ENCODE measurements at places on chromosomes 2 and 18.

- no peak for DNase-seq
Measured at GRCh38 chr18:40473221-40474029, 1481.6 kb upstream of the PIK3C3 start.

GRCh38 chr2:71827524-71827901, 320.1 kb downstream of the CYP26B1 start:
- no peak for DNase-seq

- no peak for DNase-seq
Measured at GRCh38 chr2:98552499-98553179, 55.7 kb downstream of the COA5 start.

DNA sequence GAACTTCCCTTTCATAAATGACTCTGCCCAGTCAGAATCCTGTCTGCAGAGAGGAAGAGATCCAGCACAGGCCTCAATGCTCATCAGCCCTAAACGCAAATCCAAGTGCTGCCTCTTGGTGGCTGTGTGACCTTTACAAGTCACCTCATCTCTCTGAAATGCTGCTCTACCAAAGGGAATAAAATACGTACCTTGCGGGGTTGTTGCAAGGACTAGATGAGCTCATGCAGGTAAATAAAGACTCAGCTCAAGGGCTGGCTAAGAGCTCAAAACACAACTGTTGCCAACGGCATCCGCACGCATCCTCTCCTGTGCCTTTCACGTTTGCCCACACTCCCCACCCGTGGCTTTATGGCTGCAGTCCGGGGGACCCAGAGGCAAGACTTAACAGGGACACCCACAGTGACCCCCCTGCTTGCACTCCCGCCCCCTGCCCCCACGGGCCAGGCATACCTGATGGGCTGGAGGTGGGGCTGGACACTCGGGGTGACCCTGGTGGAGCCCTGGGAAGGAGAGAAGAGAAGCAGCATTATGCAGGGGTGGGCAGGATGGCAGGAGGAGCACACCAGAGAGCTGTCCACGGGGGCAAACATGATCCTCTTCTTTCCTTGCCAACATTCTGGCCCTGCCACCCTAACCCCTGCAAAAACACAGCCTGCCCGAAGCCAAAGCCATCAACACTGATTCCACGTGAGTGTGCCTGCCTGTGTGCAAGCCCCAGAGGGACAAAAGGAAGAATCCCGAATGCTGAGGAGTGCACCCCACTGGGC, 102.6 kb downstream of the TNS1 start:
- no peak for DNase-seq

- peak; percentile 52 for DNase-seq
Measured at GRCh38 chr2:182666674-182667314, 49.3 kb upstream of the DNAJC10 start.

DNA sequence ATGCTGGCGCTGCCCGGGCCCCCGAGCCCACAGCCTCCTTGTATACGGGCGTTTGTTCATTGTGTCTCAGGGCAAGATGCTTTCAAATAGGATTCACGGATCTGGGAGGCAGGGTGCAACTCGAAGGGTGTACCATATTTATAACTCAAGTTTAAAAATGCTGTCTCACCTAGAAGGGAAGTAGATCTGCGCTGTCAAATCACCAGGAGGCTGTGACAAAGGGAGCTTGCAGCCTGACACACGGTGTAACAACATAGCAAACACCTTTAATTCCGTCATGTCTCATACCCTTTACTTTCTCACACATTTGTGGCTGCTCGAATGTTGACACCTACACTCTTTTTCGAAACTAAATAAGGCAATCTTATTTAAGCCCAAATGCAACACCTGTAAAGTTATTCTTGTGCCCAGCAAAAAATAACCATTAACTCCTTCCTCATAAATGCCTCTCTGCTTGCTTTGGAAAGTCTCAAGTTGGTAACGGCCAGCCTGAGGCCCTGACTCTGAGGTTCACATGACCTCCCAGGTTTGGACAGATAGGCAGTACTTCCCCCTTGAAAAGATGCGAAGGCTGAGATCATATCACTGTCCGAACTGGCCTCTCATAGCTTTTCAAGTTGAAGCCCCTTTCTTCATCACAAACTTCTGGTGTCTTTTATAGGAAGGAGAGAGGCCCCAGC, 11.6 kb downstream of the ZEB2 start:
- peak; percentile 33 for DNase-seq

- DNase-seq, result no peak
Measured at GRCh38 chr2:29662861-29663260, 258.5 kb downstream of the ALK start.

DNA sequence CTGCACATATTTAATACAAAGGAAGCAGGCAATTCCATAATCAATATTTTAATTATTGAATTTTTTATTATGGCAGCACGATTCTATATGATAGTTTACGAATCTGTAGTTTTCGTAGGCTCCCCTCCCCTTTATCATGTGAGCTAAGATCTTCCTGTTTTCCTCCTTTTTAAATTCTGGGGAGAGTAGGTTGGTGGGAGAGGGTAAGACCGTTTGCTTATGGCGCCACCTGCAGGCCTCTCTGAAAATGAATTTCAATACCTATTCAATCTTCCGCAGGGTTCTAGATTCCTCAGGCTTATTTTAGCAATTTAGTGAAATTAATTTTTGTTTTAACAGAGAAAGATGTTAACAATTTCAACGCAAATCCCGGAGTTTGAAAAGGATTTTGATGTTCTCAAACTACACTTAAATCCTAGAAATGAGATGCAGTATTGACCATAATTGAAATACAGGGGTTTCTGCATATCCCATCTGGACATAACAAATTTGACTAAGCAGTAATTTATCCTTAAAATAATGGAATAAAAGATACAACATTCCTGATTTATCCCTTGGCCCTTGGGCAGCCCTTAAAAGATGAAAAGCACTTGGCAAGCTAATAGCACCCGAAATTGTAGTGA, 12.8 kb upstream of the GBX2 start:
- DNase-seq, result peak; percentile 17

DNA sequence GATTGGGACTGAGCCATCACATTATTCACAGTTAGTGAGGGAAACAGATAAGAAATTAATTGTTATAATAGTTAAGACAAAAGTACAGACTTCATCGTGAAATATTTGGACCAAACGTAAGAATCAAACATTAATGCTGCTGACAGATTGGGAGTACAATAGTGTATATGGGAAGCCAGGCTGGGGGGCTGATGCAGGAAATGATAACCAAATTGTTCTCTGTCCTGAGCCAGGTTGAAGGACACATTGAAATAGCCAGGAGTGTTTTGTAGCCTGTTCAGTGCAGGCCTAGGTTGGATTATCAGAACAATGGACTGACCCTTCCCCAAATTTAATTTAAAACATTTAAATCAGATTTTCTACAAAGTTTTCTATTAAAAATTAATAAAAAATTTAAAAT, 203.2 kb downstream of the BABAM2 start:
- DNase-seq, result no peak

GRCh38 chr2:165886487-165887146, 67.0 kb downstream of the TTC21B start:
- DNase-seq, result no peak

DNA sequence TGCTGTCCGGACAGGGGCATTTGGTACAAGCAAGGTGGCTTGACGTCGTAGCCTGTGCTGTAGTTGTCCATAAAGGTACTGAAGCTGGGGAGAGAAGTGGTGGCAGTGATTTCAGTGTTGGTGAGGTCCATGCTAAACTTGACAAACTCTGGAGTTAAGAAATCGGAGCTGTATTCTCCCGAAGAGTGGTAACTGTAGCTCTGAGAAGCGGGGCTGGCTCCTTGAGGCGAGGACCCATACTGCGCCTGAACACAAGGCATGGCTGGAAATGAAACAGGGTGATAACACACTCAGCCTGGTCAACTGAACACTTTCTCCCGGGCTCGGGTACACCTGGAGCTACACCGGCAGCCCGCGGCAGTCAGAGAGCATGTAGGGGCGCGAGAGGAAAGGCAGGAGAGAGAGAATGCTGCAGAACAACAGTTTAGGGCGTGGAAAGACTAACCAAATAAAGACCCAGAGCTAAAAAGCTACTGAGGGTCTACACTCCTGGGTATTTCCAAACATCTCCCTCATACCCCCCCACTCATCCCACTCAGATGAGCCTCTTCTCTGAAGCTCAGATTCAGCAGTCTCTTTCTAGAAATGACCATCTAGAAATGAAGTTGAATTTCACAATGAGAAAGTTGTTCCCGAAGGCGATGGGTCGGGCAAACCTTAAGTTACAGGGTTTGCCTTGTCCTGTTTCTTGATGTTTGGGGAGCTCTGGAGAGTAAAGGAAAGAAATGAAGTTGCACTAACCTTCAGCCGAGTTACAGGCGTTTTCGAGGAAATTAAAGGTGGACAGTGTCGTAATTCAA, 2.4 kb downstream of the NR4A2 start:
- DNase-seq, result no peak

DNA sequence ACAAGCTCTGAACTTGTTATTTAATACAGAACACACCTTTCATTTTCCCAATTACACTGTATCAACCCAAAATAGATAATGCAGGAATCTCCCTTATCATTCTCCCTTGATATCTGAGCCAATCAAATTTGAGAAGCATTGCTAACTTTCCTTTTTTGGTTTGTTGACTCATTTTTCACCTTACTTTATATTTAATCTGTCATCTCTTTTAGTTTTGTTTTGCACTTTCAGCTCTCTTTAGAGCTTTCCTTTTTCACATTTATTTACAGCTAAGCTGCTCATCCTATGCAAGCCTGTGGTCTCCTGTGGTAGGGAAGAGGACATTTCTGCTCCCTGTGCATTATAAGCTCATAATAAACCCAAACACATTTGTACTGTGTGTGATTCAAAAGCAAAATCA, 50.1 kb downstream of the ITGAV start:
- DNase-seq, result no peak

DNA sequence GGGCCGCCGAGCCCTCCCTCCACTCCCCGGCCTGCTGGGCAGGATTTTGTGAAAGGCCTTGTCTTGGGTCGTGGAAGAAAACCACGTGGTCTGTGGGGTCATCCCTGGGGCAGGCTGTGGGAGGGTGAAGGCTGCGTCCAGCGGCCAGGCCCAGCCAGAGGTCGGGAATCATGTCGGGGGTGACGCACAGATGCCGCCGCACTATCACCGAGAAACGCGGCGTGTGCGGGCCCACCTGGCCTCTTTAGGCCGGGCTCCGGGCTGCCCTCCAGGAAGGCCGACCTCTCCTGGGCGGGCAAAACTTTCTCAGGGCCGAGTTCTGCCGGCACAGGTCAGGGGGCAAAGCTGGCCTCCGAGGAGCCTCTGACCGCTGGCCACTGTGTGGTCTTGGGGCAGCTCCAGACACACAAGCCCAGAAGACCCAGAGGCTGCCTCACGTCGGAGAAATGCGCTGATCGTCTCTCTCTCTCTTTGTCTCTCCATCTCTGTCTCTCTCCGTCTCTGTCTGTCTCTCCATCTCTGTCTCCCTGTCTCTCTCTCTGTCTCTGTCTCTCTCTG, 28.4 kb downstream of the NFATC1 start:
- DNase-seq, result no peak

GRCh38 chr2:28150236-28150915, 242.3 kb upstream of the FOSL2 start:
- no peak for DNase-seq

DNA sequence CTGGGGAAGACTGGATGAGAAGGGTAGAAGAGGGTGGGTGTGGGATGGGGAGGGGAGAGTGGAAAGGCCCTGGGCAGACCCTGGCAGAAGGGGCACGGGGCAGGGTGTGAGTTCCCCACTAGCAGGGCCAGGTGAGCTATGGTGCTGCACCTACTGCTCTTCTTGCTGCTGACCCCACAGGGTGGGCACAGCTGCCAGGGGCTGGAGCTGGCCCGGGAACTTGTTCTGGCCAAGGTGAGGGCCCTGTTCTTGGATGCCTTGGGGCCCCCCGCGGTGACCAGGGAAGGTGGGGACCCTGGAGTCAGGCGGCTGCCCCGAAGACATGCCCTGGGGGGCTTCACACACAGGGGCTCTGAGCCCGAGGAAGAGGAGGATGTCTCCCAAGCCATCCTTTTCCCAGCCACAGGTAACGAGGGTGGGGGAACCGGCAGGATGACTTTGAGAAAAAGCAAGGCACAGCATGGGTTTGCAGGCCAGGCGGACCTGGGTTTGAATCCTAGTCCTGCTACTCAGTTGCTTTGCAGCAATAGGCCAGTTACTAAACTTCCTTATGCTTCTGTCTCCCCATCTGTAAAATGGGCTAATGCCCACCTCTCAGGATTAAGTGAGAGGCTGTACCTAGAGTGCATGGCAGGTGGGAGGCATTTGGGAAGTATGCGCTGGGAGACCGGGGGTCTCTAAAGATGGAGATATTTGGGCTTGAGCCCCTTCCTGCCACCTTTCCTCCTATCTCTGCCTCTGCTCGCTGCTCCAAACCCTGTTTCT, at the start of gene INHA:
TSS of gene INHA (plus strand) at position 74 of the 765 bp plus-strand sequence. CDS start at position 139, 65 bp downstream.
- no peak for DNase-seq

GRCh38 chr2:177164131-177164530, 48.5 kb upstream of the HNRNPA3 start:
- DNase-seq, result no peak

DNA sequence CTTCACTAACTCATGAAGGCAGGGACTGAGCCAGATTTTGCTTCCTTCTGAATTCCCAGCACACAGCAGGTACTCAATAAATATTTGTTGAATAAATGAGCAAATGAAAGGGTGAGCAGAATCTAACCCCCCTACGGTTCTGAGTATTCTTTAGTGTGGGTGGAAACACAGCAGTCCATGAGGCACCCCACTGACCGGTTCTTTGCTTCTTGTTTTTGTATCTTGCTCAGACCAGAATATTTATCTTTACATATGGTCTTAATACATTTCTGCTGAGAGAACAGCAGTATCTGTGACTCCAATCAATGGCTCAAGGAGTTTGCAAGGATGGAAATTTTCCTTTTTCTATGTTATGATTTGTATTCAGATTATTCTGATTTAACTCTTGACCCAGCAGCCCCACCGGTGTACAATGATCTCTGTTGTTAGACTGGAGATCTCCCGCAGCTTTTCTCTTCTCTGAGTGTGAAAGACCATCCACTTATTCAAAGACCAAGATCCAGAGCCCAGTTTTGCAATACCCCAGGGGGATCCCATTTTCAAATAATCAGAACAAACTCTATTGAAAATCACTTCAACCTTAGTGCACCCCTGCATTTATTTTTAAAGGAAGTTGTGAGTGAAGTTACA, 506.5 kb upstream of the TNP1 start:
- no peak for DNase-seq

DNA sequence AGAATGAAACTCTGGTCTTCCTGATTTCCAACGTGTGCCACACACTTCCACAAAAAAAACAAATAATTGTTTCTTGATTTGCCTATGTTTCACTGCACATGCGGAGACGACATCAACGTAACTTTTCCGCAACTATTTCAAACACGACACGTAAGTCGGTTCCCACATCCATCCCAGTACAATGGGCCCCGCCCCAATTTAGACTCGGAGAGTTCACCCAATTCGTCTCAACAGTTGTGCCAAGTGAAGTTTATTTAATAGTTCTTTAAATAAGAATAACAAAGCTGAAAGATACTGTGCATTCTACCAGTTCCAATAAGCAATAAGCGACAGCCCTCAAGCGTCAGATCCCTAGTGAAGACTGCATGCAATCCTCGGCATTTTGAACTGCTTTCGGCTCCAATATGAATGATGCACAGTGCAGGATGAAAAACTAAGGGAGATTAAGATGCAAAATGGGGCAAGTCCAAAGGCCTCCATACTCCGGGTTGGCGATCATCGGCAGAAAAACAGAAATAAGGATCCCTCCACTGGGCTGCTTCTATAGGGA, 664 bp downstream of the CCT4 start:
- DNase-seq, result no peak

Data from AML-193 (cell line).